ENCODE measurements at places on chromosomes 7 and 10.

GRCh38 chr10:49183596-49184542 is 4.3 kb downstream of the TMEM273 start:
- DNase-seq, result no peak

- no peak for DNase-seq
Observed at GRCh38 chr10:83083831-83084230, 1055.5 kb upstream of the GHITM start.

DNA sequence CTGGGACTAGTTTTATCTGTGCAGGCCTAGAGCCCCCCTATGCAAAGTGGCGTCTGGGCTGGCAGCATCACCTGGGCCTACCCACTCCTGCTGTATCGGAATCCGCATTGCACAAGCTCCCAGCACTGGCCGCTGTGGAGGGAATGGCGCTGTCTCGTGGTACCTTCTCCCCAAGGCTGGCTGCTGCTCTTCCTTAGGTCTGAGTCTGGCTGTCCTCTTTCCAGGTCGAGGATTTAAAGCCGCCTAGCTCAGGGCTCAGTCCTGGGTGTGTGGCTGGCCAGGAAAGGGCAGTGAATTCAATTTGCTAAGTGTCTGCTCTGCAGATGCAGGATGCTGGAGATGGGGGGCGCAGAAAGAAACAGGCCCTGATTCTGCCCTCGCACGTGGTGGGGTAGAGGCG is 44.7 kb downstream of the MGMT start:
- DNase-seq, result no peak

GRCh38 chr7:148872188-148872587 is 11.9 kb downstream of the EZH2 start:
- DNase-seq, result no peak

- DNase-seq, result no peak
Observed at GRCh38 chr10:32298075-32298812, 48.7 kb downstream of the EPC1 start.

DNA sequence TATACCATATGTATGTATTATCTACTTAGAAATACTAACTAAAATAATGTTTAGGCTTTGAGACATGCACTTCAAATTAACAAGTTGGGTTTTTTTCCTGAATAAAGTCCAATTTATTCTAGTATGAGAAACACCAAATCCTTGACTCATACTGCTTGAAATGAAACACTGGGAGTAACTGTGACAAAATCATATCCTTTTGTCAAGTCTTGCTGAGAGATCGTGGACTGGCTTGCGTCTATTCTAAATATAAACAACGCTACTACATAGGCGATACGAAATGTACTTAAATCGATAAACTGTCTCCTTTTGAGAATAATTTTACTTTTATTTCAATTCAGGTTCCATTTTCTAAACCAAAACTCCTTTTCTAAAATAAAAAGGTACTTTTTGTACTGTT is 16.3 kb downstream of the SMURF1 start:
- no peak for DNase-seq

DNA sequence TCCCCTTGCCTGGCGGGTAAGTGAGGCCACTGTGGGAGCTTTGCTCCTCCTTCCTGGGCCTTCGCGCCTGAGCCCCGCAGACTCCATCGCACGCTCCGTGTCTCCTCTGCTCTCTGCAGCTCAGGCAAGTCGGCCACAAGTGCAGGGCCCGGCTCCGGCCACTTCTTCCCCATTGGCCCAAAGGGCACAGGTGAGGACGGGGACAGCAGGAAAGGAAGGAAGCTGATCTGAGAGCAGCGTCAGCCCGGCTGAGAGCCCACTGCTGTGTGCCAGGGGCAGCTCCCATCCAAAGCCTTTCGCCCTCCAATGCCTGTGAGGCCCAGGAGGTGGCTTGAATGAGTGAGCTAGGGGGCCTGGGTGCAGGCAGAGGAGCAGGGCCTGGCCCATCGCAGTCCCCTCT is 33.7 kb upstream of the RHEB start:
- no peak for DNase-seq

DNA sequence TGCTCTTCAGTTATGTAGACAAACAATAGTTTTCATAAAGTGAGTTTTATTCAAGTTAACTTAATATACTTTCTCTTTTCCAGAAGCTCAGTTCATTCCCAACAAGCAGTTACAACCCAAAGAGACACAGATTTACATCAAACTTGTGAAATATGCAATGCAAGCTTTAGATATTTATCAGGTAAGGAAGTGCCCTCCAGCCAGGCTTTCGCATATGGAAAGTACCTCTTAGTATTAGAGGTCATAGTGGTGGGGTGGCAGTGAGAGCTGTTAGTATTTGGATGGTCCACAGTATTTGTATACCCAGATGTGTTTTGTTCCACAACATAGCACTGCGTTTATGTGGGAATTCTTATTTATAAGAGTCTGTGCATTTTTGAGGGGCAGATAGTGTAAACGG is 32.1 kb downstream of the TRRAP start:
- no peak for DNase-seq

- no peak for DNase-seq
Observed at GRCh38 chr10:112242769-112243168, 40.4 kb upstream of the TECTB start.

GRCh38 chr10:15898046-15898445 is 37.7 kb upstream of the MINDY3 start:
- DNase-seq, result no peak

Data from stimulated activated CD4-positive, alpha-beta T cell treated with anti-CD3 and anti-CD28 coated beads, Interleukin-12 subunit alpha, Interleukin-12 subunit beta, amount 100 ng/mL, for 24 hours (primary cell).